ENCODE measurements at places on chromosomes 4 and X.

- DNase-seq = peak; percentile 89
Measured at GRCh38 chr4:47836641-47837093, 1.2 kb downstream of the CORIN start.

DNA sequence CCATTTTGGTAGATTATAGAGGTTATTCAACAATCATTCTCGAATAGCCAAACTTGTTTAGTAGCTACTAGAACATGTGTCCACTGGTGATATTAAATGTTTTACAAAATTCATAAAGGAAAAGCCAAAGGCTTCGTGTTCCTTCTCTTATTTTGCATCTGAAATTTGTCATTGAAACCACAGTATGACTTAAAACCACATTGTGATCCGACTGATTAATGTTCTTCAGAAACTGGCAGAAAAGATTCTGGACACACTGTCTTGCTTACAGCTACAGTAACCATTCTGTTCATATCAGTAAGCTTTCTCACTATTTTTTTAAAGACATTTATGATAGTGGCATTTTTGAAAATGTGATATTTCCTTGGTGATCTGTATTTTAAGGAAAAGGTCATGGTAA lies 2.6 kb upstream of the SMARCA1 start:
- no peak for DNase-seq

GRCh38 chr4:10773010-10773409 lies 88.4 kb upstream of the CLNK start:
- DNase-seq = no peak

- DNase-seq = no peak
Measured at GRCh38 chr4:72899621-72900020, 169.9 kb downstream of the COX18 start.

- no peak for DNase-seq
Measured at GRCh38 chr4:72938516-72938915, 131.0 kb downstream of the COX18 start.

DNA sequence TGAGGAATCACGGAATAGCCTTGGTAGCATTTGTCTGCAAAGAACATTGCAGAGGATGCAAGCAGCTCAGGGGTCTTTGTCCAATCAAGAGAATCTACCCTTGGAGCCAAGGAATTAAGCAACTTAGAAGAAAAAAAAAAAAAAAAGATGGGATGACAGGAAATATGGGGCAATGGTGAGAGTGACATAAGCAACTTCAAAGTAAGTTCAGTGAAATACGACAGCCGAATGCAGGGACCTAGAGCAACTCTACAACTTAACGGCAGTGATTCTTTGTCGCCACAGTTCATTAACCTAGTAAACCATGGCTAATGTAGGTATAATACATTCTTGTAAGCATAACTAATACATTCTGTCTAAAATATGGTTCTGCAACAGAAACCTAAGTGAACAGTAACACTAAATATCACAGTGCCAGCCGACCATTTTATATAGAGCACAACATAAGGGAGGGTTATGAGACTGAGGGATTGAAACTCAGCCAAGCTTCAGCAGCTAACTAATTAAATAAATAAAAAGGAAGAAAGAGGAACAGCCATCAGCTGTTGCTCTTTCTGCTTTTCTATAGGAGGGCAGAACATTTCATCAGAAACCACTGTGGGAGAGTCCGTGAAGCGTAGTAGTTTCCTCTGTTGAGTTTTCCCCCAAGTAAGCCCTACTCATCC lies 74.7 kb downstream of the PPARGC1A start:
- DNase-seq = no peak

All from left ventricle myocardium superior (tissue), 1 donor.